ENCODE measurements at places on chromosomes 2 and 18.

- DNase-seq: no peak
Observed at GRCh38 chr2:174012347-174013314, 47.5 kb upstream of the SP3 start.

GRCh38 chr18:79251021-79251420 is 144.7 kb upstream of the NFATC1 start:
- no peak for DNase-seq

GRCh38 chr2:220277445-220277975 is 650.1 kb downstream of the SLC4A3 start:
- no peak for DNase-seq

DNA sequence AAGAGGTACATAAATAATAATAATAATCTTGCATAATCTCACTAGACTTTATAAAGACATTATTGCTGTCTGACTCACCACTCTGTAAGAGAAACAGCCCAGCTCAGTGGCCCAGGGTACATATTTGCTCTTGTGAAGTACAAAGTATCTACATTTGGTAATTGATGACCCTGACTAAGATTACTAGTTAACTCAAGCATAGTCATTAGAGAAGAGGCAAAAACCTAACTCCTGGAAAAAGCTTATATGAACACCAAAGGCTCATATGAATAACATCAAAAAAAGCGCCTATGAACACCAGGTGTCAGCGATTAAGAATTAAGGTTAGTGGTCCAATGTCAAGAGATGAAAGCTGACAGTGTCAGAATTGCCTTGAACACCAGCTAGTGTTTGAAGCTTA is 38.4 kb downstream of the RAD51AP2 start:
- no peak for DNase-seq

DNA sequence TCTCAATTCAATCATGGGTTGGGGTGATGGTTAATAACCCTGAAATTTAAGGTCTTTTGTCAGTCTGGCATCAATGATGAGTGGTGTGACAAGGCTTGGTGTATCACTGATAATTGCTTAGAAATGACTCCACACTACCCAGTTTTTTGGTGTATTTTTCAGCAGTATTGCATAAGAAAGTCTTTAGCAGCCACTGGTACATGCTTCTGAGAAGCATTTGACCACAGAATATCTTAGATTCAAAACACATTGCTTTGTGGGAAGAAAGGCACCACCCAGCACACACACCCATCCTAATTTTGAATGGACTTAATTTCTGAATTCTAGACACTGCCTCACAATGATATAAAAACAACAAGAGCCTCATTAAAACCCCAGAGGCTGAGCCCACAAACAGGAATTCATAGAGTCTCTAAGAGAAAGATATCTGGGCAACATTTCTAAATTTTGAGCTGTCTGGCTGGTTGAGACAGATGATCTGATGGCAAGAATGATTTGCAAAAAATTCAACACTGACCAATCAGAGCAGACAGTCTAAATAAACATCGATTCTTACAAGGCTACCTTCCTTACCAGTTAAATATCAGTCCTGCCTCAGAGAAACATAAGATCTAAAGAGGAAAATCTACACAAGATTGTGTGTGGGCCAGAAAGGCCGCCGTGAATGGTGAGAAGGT is 114.7 kb upstream of the CYP1B1 start:
- DNase-seq: no peak

GRCh38 chr18:47604021-47604420 is 326.4 kb downstream of the SMAD2 start:
- DNase-seq: no peak

DNA sequence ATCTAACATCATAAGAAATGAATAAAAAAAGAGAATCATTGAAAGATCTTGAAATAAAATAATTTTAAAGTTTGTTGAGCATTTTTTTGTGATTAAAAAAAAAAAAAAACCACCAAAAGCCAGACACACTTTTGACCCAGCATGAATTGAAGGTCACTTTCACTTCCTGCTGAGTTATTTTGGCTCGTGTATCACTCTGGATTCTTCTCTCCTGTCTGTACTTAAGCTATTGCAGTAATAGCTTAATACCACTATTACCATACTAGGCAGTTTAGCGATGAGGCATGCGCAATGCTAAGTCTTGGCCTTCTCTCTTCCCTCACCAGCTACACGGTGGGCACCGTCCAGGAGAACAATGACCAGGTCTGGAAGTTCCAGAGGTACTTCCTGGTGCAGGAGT is 54.5 kb upstream of the SPP2 start:
- DNase-seq: no peak
